ENCODE measurements at places on chromosomes 7 and 10.
A peak's percentile ranks its signal among the peaks of the same experiment; 100 is the strongest.

DNA sequence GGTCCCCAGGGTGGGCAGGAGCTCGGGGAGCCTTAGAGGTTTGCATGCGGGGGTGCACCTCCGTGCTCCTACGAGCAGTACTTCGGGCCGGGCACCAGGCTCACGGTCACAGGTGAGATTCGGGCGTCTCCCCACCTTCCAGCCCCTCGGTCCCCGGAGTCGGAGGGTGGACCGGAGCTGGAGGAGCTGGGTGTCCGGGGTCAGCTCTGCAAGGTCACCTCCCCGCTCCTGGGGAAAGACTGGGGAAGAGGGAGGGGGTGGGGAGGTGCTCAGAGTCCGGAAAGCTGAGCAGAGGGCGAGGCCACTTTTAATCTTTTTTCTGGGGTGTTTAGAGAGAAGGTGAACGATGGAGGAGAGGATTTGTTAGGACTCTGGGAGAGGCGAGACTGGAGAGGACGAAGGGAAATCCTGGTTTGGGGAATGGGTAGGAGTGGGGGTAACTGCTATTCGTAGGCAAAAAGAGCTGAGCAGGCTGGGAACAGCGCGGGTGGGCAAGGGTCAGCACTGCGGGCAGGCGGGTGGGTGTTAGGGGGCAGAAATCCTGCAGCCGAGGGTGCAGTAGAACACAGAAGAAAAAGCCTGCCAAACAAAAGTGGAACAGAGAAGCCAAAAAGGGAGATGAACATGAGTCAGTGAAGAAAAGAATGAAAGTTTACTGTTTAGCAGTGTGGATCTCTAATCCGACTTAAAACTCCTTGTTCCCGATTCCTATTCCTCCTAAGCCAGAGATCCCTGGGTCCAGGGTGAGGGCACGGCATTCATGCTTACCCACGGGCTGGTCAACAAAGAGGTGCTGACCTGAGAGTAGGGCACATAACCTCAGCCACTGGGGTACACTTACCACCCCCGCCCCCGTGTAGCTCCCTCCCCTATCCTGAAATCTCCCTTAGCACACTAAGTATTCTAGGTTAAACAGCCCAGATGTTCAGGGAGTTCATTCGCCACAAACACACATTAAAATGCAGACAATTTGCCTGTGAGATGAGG is 26.9 kb downstream of the PRSS2 start:
- DNase-seq: no peak

DNA sequence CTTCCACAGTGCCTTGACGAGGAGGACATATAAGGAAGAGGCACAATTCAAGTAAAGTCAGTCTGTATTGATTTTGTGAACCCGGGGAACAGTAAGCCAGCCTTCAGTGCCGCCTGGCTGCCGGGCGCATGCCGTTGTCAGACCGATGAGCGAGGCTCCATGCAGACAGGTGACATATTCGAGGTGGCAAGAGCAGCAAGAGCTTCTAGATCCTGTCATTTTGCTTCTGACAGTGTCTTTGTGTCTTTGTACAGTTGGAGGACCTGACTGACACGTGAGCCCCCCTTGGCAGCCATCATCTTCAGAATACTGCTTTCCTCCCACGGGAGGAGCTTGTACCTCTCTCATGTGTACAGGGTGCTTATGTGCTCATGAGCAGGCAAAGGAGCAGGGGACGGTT is 387.5 kb upstream of the GALNT17 start:
- no peak for DNase-seq

- no peak for DNase-seq
Measured at GRCh38 chr7:22318376-22318775, 38.6 kb downstream of the RAPGEF5 start.

DNA sequence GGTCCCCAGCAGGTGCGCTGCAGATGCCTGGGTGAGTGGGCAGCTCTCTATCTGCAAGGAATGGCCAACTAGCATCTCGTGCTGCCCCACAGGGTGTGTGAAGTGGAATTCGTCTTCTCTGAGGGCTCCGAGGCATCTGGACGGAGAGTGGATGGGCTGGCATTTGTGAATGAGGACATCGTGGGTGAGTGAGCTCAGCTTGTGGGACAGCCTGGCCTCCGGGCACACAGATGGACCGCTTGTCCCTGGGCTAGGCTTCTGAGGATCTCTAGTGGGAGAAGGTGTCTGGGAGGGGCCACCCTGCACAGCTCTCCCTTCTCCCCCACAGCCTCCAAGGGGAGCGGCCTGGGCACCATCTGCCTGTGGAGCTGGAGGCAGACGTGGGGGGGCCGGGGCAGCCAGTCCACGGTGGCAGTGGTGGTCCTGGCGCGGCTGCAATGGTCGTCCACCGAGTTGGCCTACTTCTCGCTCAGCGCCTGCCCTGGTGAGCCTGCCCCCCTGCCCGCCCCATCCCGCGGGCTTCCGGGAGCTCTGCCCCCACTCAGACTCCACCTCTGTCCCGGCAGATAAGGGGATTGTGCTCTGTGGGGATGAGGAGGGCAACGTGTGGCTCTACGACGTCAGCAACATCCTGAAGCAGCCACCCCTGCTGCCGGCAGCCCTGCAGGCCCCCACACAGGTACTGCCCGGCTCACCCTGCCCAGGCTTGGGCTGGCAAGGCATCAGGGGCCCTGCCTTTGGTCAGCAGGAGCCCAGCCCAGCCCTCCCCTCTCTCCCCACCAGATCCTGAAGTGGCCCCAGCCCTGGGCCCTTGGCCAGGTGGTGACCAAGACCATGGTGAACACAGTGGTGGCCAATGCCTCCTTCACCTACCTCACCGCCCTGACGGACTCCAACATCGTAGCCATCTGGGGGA is 6.3 kb downstream of the POLR2J start:
- DNase-seq: no peak

- DNase-seq: no peak
Measured at GRCh38 chr7:32047801-32048200, 22.4 kb downstream of the PDE1C start.

- no peak for DNase-seq
Measured at GRCh38 chr7:69708857-69709256, 110.6 kb downstream of the AUTS2 start.

- no peak for DNase-seq
Measured at GRCh38 chr7:117399820-117400422, 27.4 kb downstream of the ASZ1 start.

DNA sequence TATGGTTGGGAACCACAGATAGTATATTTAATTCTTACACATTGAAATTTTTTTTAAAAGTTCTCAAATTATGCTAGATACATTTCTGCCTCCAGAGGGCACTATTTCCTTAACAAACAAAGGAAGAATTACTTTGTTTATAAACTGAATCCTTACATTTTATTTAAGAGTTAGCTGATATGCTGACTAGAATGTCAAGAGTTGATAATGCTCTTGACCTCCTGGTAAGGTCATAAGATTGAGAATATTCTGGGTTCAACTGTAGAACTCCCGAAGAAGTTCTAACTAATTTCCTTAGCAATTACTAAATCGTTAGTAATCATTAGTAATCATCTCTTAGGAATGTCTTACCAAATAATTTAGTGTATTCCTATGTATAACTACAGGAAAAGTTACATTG is 95.3 kb upstream of the CYP26C1 start:
- no peak for DNase-seq

DNA sequence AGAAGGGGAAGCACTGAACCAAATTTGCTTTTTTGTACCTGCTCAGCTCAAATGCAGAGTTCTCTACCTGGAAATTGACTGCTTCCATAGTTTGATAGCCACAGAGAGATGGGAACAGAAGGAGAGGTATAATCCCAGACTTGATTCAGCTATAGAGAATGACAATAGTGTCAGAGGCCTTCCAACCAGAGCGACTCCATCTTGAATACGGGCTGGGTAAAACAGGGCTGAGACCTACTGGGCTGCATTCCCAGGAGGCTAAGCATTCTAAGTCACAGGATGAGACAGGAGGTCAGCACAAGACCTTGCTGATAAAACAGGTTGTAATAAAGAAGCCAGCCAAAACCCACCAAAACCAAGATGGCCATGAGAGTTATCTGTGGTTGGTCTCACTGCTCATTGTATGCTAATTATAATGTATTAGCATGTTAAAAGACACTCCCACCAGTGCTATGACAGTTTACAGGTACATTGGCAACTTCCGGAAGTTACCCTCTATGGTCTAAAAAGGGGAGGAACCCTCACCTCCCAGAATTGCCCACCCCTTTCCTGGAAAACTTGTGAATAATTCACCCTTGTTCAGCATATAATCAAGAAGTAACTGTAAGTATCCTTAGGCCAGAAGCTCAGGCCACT is 42.7 kb upstream of the ATRNL1 start:
- DNase-seq: no peak

- DNase-seq: no peak
Measured at GRCh38 chr10:102872163-102872562, 2.9 kb downstream of the AS3MT start.

- DNase-seq: no peak
Measured at GRCh38 chr7:50308203-50308531, 3.7 kb downstream of the IKZF1 start.

- DNase-seq: no peak
Measured at GRCh38 chr7:116698396-116698795, 26.4 kb downstream of the MET start.

GRCh38 chr7:82430500-82431465 is 12.8 kb downstream of the CACNA2D1 start:
- peak; percentile 79 for DNase-seq

GRCh38 chr7:157793087-157793353 is 456.2 kb downstream of the DNAJB6 start:
- no peak for DNase-seq

GRCh38 chr7:84194484-84195271 is at the start of gene SEMA3A:
SEMA3A (minus strand) TSS chr7:84194789; CDS start chr7:84194586, 203 bp downstream.
- peak; percentile 56 for DNase-seq

- DNase-seq: no peak
Measured at GRCh38 chr7:67470256-67470751, 473.7 kb downstream of the TYW1 start.

GRCh38 chr7:152142976-152143595 is 117.6 kb downstream of the GALNT11 start:
- no peak for DNase-seq

GRCh38 chr10:129417870-129418269 is 49.2 kb upstream of the MGMT start:
- DNase-seq: no peak

- DNase-seq: peak; percentile 68
Measured at GRCh38 chr10:77428691-77429395, 208.8 kb downstream of the KCNMA1 start.

DNA sequence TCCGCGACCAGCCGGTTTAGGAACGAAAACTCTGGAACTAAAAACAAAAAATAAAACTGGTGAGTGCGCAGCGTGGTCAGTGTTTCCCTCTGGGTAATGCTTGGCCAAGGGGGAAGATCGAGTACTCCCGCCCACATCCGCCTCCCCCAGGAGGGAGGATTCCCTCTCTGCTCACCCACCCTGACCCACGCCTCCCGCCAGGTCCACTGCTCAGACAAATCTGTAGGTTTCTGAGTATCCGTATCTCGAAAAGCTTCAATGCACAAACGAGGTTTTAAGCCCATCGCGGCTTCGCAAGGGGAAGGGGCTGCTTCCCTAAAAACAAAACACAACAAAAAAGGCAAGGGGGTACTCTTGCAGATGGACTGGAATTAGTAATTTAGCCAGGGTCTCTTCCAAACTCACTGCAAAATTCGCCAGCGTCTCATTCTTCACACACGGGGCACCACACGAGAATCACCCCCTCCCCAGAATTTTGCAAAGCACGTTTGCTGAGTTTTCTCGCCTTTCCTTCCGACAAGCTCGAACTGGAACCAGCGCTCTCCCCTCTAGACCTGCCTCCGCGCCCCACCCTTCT is 75.2 kb downstream of the INSIG1 start:
- DNase-seq: no peak

GRCh38 chr7:74083928-74084721 is 521 bp downstream of the LIMK1 start:
- no peak for DNase-seq

GRCh38 chr10:122173766-122174435 is 97.2 kb upstream of the BTBD16 start:
- DNase-seq: no peak

- no peak for DNase-seq
Measured at GRCh38 chr7:12431886-12432556, 28.4 kb upstream of the VWDE start.

DNA sequence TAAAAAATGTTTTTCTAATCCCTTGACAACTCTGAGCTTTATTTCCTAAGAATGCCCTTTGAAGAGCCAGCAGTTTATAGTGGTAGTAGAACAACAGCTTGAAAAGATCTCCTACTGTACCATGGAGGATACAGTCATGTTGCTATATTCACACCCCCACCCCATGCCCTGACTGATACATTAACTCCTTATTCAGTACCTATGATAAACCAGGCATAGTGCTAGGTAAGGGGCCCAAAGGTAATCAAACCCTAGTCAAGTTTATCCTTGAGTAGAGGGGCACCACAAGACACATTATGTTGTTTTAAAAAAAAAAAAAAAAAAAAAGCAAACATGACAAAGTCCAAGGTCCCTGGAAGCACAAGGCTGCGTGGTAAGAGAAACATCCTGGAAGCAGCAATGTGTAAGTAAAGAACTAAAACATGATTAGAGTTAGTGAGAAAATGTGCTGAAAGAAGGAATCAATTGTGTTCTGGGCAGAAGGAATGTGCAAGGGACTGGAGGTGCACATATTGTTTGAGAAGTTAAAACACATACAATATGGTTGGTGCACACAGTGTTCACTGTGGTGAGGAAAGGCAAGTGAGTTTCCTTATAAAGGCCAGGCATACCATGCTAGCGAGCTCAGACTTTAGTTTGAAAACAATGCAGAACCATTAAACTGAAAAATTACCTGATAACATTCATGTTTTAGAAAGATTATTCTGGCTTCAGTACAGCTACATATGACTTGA is 51.2 kb downstream of the PDE1C start:
- no peak for DNase-seq

GRCh38 chr7:156684251-156684650 is 43.7 kb downstream of the RNF32 start:
- no peak for DNase-seq

DNA sequence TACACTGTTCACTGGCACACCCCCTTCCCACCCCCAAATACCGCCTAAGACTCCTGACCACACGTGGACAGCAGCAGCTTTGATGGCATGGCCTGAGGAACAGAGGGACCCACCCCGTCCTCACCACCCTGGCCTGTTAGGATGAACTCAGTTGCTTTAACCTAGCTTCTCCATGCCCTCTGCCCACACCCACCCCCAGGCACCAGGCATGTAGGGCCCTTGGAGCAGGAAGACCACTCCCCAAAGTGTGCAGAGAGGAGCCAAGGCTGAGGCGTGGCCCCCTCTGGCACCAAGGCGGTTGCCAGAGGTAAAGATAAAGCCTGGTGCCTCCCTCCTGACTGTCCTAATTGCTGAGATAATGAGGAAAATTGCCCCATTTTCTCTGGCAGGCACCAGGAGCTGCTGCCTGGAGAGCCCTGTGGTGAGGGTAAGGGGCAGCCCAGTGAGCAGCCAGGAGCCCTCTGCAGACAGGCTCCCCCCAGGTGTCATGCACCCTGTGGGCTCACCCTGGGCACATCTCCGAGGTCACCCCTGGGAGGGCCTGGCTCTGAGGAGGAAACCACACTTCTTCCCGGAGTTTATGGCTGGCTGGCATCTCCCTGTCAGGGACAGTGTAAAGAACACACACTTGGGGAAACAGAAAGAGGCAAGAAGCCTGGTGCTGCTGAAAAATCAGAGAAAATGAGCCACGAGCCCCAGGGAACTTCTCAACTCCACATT is 47.7 kb downstream of the LRRC20 start:
- DNase-seq: no peak

Data from AG09309 (cell line).